ENCODE measurements at places on chromosomes 12 and 14. TPM values are rescaled to one million over a fixed set of nuclear protein-coding genes. Genes with fewer than 3 reads are reported as not detected.

The DYNC1H1 gene
- 609 TPM for total RNA-seq

The TOMM20L gene
- not detected for total RNA-seq

The VWF gene
- 4.4 TPM for total RNA-seq

The SERPINA9 gene
- 0.28 TPM for total RNA-seq

The OTOGL gene
- 0.28 TPM for total RNA-seq

The UNC79 gene
- 0.28 TPM for total RNA-seq

The KRT73 gene
- not detected for total RNA-seq

The OVCH1 gene
- total RNA-seq, result under 0.01 TPM

The CEBPE gene
- not detected for total RNA-seq

The CFAP251 gene
- 3.8 TPM for total RNA-seq

The PLA2G1B gene
- total RNA-seq, result not detected

The CLEC1B gene
- total RNA-seq, result not detected

The KRT6A gene
- total RNA-seq, result 1.4 TPM

Measured in regular cardiac myocyte (primary cell).